ENCODE measurements at places on chromosomes 7 and 10.

- DNase-seq, result peak; percentile 71
Observed at GRCh38 chr7:111424768-111425167, 137.5 kb downstream of the IMMP2L start.

DNA sequence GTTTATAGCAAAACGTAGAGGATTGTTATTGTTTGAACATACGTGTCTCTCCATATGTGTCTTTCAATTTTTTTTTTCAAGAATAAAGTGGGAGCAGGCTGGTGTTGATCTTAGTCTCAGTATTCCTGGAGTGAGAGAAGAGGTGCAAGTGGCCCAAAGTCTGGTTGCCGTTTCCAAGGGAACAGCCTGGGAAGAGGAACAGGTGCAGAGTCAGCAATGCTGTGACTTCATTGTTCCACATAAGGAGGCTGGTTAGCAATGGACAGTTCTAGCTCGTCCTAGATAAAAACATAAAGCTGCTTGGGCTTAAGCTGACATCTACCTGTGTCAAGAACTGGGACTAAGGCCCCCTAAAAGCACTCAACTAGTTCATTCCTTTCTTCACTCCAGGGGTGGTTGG is 626.6 kb upstream of the TPK1 start:
- no peak for DNase-seq

- no peak for DNase-seq
Observed at GRCh38 chr10:66951896-66952295, 26.1 kb downstream of the LRRTM3 start.

DNA sequence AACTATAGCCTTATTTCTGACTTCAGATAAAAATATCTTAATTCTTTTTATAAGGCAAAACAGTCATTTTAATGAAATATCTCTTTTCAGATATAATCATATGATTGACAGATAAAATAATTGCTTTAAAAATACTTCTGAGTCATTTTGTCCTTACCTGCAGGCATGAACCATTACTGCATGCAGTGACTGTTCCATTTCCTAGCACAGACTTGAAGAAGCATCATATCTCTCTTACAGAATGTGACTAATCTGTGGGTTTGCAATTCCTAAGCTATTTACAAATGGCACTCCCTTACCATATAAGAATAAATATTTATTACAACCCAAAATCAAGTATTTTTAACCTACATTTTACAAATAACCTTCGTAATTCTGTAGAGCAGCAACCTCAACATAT is 120.7 kb downstream of the SRPK2 start:
- DNase-seq, result peak; percentile 70

- DNase-seq, result no peak
Observed at GRCh38 chr7:114589436-114589835, 174.8 kb downstream of the FOXP2 start.

- DNase-seq, result no peak
Observed at GRCh38 chr7:87445897-87446296, 29.6 kb downstream of the ABCB4 start.

DNA sequence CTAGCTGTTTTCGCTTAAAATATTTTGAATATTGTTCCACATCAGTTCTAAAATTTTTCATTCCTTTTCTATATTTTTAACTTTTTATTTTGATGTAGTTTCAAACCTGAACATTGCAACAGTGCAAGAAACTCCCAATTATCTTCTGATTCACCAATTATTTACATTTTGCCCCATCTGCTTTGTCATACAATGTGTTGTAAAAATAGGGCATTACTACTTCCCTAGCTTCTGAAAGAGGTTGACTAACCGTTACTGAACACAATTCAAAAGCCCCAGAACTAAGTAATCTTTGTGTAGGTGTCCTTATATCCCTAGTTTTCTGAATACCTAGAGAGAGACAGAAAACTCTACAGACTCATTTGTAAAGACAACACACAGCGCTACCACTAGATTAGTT is 86.7 kb downstream of the AVL9 start:
- DNase-seq, result no peak

DNA sequence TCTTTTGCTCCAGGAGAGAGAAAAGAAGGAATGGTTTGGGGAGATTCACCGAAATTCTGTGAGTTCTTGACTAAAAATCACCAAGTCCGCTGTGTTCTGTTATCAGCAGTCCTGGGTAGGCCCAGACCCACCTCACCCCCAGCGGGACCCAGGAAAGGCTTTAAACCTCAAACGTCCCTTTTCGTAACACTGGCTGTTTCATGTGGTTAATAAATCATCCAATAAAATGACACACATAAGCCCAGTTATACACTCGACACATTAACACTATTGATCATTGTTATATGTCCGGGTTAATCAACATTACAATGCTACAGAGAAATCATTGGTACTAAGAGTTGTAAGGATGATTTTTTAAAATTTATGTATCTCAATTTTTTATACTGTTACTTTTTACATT is 25.2 kb downstream of the DIP2C start:
- no peak for DNase-seq

DNA sequence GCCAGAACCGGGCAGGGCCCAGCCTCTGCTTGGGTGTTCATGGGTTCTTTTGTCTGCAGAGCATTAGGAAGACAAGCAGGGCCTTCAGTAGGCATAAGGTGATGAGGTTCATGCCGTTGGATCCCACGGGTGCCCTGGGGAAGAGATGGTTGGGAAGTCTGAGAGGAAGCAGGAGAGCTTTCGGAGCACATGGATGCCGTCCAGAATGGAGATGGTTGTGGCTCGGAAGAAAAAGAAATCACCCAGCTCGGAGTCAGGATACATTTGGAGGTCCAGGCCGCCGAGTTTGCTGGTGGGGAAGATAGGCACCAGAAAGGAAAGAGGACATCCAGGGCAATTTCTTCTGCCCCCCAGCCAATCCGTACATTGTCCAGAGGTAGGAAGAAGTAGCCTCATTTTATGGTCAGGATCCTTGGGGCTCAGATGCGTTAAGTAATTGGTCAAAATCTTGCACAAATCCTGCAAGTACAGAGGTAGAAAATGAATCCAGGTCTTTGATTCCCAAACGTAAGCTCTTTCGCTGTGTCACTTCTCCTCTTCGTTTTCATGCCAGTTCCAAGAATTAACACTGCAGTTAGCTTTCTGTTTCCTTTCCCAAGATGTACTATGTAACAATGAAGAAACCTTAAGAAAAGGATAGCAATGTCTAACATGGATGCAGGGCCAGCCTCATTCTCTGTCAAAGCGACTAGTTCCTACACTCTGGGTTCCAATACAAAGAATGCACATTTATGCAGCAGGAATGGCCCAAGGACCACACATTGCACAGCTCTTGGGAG is 147.8 kb upstream of the KLF6 start:
- DNase-seq, result no peak

DNA sequence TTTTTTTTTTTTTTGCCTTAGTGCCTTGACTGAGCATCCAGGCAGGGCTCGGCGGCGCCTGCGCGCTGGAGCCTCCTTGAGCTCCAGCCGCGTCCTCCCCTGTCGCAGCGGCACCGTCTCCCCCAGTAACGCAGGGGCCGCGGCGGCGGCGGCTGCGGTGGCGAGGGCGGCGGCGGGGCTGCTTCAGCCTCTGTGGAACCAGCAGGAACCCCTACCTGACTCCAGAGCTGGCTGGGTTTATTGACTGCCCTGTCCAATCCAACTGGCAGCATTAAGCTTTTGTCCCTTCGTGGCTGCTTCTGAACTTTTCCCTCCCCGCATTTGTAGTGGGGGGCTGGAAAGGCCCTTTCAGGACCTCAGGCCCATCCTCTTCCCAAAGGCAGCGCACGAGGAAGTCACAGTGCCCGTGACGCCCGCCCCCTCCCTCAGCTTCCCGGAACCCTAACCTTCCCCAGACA is at the start of gene GPR85:
TSS of gene GPR85 (minus strand) at position 397 of the 458 bp plus-strand sequence. CDS start 2,106 bp downstream, outside the sequence.
- peak; percentile 71 for DNase-seq

DNA sequence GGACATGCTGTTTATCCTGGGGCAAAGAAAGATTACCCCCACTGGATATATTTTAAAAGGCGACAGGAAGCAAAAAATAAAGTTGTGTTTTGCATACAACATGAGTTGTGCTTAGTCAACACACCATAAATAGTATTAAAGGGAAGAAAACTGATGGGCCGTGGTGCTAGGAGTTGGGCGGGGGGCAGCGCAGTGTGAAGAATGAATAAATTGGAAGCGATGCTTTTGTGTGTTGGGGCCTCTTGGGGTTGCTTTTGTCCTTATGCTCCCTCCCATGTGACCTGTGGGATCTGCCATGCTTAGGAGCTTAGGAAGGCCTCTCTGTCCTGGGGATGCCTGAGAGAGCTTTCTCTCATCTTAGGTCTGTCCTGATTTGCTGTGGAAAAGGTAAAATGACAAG is 35.0 kb upstream of the AGR3 start:
- no peak for DNase-seq

DNA sequence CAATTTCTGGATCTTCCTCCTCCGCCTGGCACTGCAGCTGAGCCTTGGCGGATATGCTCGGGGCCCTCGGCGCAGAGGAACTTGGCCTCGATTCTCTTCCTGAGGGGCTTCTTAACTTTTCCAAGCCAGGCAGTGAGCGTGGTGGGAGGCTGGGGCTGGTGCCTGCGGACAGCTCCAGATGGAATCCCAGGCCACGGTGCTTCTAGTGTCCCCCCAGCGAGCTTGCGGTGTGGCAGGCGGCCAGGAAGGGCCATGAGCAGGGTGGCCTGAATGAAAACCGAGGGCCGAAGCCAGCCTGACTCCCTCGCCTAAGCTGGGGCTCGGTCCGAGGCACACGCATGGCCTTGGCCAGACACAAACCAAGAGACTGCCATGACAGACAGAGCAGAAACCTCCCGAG is 31.3 kb downstream of the RCC1L start:
- no peak for DNase-seq

DNA sequence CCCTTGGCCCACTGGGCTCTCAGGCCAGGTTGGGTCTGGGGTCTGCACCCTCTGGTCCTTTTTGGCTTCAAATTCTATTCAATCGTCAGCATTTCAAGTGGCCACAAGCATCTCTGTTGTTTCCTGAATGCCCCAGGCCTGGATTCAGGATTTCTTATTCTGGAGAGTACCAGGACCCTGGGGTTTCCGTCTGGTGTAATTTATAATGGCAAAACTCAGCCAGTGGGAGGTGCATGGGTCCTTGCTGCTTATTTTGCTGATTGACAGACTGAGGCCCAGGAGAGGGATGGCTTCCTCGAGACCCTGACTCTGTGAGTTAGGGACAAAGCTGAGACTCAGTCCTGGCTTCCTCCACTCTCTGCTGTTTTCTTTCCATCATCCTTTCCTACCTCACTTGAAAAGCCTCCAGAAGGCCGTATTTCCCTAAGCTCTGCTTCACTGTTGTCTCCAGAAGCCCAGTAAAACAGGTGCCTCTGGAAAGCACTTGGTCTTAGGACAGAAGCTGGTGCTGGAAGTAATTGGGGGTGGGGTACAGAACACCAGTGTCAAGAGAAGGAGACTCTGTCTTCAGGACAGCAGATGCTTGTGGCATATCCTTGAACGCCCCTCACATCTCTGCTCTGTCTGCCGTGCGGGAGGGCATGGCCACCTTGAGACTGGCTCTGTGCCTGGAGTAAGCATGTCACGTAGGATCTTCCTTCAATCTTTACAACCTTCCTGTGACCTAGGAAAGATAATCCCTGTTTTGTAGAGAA is 39.4 kb upstream of the SH2D4B start:
- no peak for DNase-seq

GRCh38 chr7:150323682-150324372 is 482 bp upstream of the ACTR3C start:
- no peak for DNase-seq

- peak; percentile 78 for DNase-seq
Observed at GRCh38 chr7:17557251-17557671, 258.8 kb downstream of the AHR start.

- no peak for DNase-seq
Observed at GRCh38 chr7:135499818-135500217, 10.1 kb downstream of the CNOT4 start.

DNA sequence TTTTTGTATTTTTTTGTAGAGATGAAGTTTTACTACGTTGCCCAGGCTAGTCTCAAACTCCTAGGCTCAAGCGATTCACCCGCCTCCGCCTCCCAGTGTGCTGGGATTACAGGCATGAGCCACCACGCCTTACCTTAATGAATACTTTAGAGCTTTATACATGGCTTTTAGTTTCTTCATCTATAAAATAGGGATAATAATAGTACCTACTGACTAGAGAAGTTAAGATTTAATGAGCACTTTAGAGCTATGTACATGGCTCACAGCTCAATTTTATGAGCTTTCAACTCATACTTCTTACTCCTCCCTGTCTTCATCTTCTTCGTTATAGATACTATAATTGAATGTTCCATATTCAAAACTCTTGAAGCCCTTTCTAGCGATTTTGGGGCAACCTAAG is 229.7 kb upstream of the KAT6B start:
- DNase-seq, result no peak

DNA sequence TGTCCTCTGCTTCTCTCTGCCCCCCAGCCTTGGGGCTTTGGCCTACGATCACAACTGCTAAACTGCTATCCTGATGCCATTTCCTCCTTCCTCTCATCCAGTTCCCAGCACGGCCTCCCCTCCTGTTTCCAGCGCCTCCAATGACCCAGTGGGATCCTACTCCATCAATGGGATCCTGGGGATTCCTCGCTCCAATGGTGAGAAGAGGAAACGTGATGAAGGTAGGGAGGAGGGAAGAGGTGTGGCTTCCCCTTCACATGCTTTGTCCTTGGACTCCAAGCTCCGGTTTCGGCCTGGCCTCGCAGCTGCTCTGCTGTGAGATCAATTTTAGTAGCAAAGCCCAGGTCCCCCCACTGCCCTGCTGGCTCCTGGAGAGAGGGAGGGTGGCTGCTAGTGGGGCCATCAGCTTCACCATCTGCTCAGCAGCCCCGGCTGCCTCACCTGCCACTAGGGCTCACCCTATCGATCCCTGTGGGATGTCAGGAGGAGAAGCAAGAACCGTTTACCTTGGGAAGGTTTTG is 35.8 kb downstream of the PAX2 start:
- no peak for DNase-seq

- no peak for DNase-seq
Observed at GRCh38 chr10:31871266-31872065, 57.2 kb downstream of the ARHGAP12 start.

GRCh38 chr10:126663328-126663727 is 7.2 kb downstream of the C10orf90 start:
- peak; percentile 90 for DNase-seq
